Naive thymus-derived CD4-positive, alpha-beta T cell (primary cell): ENCODE measurements at places on chromosomes 13 and 19. TPM values are rescaled to one million over a fixed set of nuclear protein-coding genes. Genes with fewer than 3 reads are reported as not detected.
A peak's percentile ranks its signal among the peaks of the same experiment; 100 is the strongest.

The C19orf38 gene
- total RNA-seq = 3.1 and 3.5 TPM in 2 replicates

The DPF1 gene
- total RNA-seq = not detected

DNA sequence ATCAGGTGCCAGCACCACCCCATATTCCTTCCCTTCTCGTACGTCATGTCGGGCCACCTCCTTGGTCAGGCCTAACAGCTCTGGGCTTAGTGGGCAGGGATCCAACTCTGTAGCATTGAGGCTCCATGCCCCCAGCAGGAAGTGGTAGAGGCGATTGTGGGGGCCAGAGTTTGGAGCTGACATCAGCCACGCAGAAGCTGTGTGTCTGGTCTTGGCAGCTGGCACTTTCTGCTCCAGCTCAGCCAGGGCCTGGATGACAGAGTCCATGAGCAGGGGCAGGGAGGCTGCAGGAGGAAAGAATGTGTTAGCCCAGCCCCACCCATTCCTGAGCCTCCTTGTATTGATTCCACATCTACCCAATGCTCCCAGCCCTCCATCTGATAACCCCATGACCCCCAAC, 3.0 kb downstream of the PGLYRP2 start:
- no peak for DNase-seq

- no peak for DNase-seq
These were observed 2.7 kb downstream of the SLITRK1 start for GRCh38 chr13:83879431-83880171.

The IZUMO2 gene
- not detected for total RNA-seq

GRCh38 chr13:113645329-113645728, 12.7 kb downstream of the ATP4B start:
- no peak for DNase-seq

The WDR88 gene
- total RNA-seq = not detected

DNA sequence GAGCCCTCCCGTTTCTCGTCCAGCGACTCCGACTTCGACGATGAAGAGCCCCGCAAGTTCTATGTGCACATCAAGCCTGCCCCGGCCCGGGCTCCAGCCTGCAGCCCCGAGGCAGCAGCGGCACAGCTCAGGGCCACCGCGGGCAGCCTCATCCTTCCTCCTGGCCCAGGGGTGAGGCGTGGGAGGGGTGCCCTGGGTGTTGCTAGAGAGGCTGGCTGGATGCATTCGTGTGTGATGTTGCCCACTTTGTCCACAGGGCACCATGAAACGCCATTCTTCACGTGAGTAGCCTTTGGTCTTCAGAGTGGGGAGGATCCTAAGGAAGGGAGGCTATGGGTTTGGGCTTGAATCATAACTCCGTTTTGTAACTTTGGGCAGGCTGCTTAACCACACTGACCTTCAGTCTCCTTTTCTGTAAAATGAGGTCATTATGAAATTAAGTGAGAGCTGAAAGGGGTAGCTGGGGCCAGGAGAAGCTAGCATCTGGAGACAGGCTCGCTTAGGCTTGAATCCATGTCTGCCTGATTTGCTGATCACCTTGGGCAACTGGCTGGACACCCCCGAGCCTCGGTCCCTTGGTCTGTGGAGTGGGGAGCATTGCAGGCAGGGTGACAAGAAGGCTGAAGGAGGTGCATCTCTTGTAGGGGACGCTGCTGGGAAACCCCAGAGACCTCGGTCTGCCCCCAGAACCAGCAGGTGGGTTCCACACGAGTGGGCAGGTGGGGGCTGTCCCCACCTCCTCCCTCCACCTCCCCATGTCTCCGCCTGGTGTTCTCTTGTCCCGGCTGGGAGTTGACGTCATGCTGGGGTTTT, 18.7 kb upstream of the B3GNT3 start:
- DNase-seq = no peak

The IQCN gene
- total RNA-seq = 6.5 TPM

DNA sequence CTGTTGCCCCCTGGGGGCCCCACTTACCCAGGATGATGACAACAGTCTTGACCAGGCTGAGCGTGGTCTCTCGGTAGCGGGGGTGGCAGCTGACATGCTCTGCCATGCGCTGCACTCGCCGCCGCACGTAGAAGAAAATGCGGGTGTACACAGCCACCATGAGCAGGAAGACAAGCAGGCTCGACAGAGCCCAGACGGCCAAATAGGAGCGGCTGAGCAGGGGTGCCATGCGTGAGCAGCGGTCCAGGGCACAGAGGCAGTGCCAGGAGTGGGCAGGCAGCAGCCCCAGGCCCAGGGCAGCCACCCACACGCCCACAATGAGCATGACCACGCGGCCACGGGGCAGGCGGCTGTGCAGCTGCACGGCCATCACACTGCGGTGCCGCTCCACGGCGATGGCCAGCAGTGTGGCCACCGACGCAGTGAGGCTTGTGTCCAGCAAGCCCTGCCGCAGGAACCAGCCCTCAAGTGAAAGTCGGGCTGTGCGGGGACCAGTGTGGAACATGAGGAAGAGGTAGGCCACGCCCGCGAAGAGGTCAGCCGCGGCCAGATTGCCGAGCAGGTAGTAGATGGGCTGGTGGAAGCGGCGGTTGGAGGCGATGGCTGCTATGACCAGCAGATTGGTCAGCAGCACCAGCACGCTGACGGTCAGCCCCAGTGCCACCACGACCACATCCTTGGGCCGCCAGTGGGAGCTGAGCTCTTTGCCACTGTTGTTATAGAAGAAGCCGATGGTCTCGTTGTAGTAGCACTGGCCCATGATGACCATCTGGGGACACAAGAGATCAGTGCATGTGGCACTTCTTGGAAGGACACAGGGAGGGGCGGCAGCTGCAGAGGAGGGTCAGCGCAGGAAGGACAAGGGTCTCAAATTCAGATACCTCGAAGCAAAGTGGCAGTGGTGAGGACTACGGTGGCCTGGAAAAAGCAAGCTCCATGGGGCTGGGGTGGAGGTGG, 1.2 kb downstream of the LPAR2 start:
- DNase-seq = no peak

- DNase-seq = peak; percentile 5
These were observed 5.0 kb upstream of the PDS5B start for GRCh38 chr13:32581177-32581786.

DNA sequence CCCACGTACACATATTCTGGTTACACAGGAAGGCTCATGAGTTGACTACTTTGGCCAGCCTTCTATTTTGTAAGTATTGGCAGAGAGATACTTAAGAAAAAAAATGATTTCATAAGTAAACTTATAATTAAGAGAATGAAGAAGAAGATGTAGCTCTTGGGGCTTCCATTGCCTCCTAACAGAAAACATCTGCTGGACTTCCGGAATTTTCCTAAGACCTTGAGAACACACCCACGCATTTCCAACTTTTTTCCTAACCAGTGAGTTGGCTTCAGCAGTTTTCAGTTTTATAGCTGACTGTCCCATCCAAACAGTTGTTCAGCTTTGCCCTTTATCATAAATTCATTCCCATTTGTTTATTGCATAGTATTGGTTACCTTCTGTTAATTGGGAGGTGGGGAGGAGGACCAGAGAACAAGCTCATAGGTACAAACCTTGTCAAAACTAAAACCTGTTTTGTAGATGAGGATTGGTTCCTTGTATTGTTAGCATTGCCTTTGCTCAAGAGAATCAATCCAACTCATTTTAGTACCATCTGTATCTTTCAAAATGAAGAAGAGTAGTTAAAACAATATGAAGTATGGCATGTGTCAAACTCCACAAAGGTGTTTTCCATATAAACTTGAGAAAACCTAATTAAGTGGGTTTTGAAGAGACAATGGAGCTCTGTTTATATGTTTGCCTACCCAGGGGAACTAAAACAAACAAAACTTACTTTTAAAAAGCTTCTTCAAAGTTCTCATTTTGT, 93.9 kb downstream of the COL4A2 start:
- no peak for DNase-seq

The GPC5 gene
- not detected for total RNA-seq

The RGL3 gene
- total RNA-seq = not detected in 2 replicates
